Stimulated activated CD8-positive, alpha-beta memory T cell treated with anti-CD3 and anti-CD28 coated beads, Interleukin-7, amount 100 ng/mL, for 1 hour (primary cell): ENCODE measurements at places on chromosomes 7 and 10.
A peak's percentile ranks its signal among the peaks of the same experiment; 100 is the strongest.

DNA sequence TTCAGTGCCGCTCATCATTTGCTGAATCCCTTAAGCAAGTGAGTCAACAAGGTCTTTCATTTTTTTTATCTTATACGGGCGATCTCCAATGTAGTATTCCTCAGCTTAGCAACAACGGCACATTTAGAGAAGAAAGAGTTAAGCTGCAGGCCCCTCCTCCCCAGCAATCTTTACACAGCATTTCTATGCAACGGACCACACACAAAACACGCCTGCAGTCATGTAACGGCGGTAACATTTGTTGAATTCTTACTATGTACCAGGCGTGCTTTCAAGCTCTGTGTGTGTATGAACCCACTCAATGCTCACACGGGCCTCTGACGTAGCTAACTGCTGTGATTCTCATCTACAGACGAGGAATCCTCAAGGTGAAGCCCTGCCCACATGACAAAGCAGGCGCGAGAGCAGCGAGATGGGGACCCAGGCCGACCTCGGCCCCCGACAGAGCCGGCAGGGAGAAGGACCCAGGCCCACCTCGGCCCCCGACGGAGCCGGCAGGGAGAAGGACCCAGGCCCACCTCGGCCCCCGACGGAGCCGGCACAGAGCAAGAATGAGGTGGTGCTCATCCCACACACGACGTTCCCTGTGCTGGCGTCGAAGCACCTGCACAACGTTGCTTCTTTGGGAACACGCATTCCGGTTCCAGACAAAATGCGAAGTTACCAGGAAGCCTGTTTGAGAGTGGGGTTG is 240.7 kb downstream of the ZMYND11 start:
- no peak for DNase-seq

DNA sequence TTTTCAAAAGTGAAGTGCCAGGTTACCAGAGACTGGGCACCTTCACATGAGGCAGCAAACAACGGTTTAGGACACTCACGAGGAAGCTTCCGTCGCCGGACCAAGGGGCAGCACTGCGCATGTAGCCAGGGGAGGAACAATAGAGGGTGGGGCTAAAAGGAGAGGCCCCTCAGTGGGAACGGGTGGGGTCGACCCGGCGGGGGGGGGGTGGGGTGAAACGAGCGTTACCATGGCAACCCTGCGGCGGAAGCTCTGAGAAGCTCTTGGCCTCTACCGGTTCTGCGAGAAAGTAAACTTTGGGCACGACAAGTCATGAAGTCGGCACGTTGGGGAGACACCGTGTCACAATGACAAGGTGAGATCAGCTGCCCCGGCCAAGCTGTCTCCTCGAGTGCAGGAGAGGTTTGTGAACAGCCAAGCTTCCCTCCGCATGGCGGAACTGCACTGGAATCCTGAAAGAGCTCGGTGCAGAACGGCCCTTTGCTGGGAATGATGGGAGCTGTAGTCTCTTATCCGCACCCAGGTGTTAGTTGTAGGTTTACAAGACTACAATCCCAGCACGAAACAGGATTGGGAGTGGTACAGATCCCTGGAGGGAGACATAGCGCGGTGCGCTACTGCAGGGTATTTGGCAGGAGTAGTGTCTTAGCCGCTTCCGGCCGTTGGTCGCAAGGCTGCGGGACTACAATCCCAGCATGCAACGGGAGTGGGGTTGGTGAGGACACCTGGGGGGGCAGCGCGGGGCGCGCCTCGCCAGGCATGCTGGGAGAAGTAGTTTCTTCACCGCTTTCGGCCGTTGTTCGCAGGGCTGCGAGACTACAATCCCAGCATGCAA is 72.8 kb upstream of the ZNF722 start:
- peak; percentile 78 for DNase-seq

DNA sequence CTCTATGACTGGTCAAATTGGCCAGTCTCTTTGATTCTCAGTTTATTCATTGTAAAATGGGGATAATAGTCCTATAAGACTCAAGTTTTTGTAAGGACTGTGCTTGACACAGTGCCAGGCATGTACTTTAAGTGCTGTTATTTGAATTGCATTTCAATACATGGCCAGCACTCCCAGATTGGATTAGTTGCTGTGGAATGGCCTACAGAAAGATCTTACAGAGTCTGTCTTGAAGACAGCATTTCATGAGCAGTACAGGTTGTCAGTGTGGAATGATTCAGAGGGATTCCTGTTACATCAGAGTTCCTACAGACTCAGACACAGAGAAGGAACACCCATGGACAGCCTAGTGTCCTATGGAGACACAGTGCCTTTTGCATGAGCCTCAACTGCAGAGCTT is 238.1 kb upstream of the BMPER start:
- no peak for DNase-seq

GRCh38 chr10:106618646-106619045 is 545.9 kb downstream of the SORCS1 start:
- no peak for DNase-seq

DNA sequence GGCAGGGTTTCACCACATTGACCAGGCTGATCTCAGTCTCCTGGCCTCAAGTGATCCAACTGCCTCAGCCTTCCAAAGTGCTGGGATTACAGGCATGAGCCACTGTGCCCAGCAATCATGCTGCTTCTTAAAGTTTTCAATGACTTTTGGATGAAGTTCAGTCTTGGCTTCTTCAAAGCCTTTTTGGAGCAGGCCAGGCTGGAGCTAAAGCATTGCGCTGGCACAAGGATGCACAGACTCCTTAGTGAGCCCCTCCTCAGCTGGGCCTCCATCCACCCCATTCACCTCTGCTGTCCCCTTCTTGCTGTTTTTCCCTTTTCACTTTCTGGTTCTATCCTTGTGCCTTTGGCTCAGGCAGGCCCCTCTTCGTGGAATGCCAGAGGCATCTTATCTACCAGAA is 638.6 kb downstream of the TYW1 start:
- DNase-seq = no peak

DNA sequence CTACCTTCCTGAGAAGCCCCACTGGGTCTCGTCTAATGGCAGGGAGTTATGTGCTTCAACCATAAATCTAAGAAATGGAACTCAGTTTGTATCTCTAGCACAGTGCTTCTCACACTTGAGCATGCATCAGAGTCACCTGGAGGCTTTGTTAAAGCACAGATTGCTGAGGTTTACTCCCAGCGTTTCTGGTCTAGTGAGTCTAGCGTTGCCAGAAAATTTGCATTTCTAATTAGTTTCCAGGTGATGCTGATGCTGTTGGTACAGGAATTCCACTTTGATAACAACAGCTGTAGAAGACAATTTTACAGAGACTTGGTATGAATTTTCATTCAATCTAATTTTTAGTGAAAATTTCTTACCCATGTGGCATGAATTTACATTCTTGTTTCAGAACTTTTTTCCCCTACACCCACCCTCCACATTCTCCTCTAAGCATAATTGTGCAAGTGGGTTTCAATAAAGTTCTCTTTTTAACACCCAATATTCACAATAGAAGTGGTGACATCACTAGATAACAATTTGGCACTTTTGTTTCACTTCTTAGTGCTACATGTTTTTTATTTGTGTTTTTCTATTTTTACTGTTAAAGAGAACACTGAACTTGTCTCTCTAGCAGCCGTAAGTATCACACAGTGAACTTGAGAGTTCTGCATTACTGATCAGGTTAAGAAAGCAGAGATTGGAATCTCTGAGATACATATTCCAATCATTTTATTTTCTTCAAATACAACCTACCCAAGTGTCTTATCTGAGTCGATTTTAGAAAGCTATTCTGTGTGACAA is 48.4 kb upstream of the BET1 start:
- DNase-seq = no peak

DNA sequence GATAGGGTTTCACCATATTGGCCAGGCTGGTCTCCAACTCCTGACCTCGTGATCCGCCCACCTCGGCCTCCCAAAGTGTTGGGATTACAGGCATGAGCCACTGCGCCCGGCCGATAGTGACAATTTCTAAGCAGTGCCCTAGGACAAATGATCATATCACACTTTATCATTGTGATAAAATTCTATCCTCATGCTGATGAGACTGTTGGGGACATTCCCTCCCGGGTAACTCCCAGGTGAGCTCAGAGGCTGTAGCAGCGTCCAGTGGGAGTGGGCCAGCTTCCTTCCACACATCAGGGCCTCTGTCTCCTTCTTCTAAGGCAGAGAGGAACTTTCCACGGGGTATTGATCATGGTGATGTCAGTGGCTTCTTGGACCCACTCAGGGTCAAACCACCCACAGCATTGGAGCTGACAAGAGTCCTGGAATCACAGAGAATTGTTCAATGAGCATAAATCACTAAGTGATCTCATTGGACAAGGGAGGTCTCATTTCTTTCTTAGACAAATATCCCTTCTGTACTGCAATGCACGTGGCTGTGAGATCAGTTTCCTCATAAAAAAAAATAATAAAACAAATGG is 256.1 kb downstream of the KLF6 start:
- no peak for DNase-seq

GRCh38 chr7:118195837-118196474 is 12.0 kb downstream of the LSM8 start:
- DNase-seq = no peak

DNA sequence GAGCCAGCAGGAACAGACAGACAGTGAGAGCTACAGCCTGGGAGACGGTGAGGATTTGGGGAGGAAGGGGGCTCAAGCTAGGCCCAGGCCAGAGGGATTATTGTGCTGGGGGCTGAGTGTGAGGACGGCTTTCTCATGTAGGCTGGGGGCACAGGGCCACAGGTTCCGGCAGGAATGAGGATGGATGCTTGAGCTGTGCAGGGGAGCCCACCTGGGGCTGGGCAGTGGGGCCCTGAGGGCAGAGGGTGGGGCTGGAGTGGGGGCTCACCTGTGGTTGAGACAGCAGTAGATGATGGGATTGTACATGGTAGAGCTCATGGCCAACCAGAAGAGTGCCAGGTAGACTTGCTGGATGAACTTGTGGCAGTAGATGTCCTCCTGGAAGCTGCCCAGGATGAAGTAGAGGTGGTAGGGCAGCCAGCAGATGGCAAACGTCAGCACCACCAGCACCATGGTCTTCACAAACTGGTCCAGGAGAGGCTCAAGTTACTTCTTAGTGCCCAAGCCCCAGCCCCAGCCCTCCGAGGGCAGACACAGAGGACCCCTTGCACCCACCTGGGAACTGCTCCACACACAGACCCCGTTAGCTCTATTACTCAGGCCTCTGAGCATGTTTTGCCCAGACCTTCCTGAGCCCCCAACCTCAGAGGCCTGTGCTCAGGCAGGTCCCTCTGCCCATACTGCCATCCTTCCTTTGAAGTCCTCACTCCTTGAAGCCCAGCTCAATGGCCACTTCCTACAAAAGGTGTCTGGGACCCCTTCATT is 9.7 kb downstream of the TACR2 start:
- no peak for DNase-seq

GRCh38 chr7:12557282-12557681 is 13.2 kb upstream of the SCIN start:
- no peak for DNase-seq

GRCh38 chr10:129880191-129880870 is 83.7 kb downstream of the EBF3 start:
- DNase-seq = no peak

DNA sequence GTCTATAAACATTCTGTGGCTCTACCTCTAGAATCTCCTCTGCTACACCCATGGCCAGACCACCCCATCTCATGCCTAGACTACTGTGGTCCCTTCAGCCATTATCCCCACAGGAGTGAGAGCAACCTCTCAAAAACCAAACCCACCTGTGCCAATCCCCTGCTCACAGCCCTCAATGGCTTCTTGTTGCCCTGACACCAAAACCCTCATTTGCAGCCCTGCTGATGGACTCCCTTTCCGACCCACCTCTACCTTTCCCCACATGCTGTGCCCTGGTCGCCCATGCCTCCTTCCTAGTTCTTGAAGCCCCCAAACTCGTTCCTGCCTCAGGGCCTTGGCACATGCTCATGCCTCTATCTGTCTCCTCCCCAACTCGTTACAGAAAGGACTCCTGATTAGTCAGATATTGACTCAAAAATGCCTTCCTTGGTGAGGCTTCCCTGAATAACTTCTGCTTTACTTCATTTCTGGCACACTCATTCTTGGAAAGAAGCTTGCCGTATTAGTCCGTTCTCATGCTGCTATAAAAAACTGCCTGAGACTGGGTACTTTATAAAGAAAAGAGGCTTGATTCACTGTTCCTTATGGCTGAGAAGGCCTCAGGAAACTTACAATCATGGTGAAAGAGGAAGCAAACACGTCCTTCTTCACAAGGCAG is 104.2 kb downstream of the TEX36 start:
- no peak for DNase-seq

DNA sequence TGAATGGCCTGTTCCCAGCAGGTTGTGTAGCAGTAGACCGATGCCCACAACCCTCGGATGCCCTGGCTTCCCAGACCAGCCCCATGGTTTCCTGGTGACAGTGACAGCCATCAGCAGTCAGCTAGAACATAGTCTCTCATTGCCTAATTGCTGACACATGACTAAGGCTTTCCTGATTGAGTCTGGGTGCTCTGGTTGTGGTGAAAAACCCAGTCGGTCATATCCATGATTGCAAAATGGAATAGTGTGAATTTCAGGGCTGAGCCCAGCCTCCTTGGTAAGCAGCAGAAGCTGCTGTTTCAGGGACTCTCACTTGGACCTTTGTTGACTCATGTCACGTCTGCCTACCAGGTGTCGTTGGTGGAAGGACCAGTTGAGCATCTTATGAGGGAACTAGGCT is 36.6 kb downstream of the POR start:
- DNase-seq = no peak

GRCh38 chr10:42973411-42973810 is 103.5 kb upstream of the RET start:
- no peak for DNase-seq

DNA sequence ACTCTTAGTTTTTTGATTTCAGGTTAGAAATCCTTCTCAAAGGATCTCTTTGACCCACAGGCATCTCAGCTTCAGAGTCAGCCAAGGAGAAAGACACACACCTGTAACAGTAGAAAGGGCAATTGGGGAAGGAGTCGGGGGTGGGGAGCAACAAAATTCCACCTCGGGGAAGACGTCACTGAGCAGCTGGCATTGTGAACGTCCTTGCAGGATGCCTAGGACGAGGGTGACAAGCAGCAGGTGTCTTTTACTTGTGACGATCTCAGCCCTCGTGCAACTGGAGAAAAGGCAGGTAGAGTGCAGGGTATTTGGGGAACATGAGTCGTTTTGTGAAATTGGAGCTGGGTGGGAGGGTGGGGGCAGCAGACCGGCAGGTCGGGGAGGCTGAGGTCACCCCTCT is 627.0 kb downstream of the ACTR3B start:
- no peak for DNase-seq

GRCh38 chr10:12158111-12158510 is 28.6 kb downstream of the SEC61A2 start:
- no peak for DNase-seq

DNA sequence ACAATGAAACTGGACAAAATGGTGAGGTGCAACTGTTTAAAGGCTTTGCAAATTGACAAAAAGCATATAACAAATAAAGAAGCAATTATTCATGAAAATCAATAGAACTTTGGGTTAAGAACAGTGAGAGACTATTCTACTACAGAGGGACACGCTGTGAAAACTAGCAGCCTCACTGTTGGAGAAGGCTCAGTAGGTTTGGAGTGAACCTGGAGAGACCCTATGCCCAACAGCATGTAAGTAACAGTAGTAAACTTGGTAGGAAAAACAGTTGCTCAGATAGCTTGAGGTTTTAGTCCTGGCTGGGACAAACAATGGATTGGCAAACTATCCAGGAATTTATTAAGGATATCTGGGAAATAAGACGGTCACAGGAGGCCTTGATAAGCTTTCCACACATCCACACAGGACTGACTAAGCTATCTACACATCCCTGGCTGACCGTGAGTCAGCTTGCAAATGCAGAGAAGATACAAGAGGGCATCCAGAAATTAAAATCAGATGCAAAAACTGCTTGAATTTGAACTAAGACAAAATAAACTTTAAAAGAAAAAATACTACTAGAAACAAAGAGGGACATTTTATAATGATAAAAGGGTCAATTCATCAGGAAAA is 15.9 kb downstream of the FAM149B1 start:
- no peak for DNase-seq

GRCh38 chr10:92530891-92531535 is 42.9 kb downstream of the IDE start:
- no peak for DNase-seq
